ENCODE measurements at places on chromosomes 2 and 18.

GRCh38 chr18:46502444-46502843, 154.6 kb downstream of the LOXHD1 start:
- no peak for DNase-seq

DNA sequence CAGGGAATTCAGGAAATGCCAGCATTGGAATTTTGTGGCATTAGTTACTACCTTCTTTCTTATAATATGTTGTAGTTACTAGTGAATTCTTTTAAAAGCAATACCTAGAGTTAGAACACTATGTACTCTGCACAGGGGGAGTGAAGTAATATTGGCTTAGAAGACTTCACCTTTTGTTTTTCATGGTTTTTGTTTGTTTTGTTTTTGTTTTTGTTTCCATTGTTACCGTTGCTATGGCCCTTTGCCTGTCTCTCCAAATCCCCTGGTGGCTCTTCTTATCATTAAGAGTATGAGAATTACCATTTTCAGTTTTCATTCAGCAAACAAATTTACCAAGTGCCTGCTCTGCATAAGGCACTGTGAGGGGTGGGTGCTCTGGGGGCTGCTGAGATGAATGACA, 160.1 kb downstream of the HAUS1 start:
- no peak for DNase-seq

DNA sequence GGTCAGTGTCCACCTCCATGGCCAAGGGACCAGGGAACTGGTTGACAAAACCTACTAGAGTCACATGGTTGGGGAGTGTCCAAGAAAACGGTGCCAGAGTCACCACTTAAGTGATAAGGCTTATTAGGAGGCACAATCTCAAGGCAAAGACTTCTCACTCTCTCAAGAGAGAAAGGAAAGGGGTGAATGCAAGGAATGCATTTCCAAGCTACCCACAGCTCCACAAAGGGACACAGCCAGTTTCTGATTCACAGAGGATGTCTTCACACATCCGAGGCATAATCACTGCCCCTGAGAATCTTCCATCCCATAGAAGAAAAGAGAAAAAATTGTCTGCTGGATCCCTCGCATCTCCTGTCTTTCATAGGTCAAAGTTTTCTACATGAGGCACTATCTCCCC, 269.3 kb downstream of the TNS1 start:
- no peak for DNase-seq

GRCh38 chr2:223294756-223295155, 242.8 kb downstream of the KCNE4 start:
- no peak for DNase-seq

- DNase-seq: no peak
Observed at GRCh38 chr2:188726626-188727247, 247.4 kb upstream of the COL3A1 start.

All from NCI-H1048 (cell line).